DMS153 (cell line): ENCODE measurements at places on chromosomes 12 and 14.

DNA sequence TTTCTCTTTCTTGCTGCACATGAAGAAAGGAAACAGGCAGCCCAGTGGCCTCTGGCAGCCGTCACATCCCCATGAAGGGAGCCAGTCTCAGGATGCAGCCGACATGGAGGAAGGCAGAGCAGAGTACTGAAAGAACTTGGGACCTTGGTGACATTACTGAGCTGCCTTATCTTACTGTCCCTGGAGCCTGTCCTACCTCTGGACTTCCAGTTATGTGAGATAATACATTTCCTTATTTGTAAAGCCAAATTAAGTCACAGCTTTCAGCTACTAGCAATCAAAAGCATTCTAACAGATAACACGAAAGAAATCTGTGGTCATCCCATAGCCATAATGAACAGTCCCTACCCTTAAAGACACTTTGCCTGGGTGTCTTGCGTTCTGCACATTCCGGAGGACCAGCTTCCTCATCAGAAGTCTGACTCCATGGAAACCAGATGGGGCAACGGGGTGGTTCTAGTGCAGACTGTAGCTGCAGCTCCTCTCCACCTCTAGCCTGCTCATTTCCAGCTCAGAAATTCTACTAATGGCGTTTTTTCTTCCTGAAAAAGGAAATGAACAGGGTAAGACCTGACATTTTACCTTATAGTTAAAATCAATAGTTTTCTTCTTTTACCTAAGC lies 7.8 kb upstream of the EGLN3 start:
- DNase-seq, result no peak

DNA sequence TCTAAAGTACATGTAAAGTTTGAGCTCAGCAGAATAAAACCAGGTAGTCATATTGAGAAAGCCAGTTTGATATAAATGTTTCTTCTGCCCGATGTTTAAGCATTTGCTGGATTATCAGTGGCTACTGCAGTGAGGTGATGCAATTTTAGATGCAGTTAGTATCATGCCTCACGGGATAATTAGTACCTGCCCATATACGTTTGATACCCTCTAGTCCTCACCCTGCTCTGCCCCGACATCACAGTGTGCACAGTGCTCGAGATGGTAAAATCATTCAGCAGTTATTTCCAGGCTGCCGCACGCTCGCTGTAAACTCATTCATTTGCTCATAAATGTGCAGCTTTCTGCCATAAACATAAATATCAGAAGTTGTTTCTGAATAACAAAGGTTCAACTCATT lies 152.7 kb downstream of the PELI2 start:
- DNase-seq, result no peak

DNA sequence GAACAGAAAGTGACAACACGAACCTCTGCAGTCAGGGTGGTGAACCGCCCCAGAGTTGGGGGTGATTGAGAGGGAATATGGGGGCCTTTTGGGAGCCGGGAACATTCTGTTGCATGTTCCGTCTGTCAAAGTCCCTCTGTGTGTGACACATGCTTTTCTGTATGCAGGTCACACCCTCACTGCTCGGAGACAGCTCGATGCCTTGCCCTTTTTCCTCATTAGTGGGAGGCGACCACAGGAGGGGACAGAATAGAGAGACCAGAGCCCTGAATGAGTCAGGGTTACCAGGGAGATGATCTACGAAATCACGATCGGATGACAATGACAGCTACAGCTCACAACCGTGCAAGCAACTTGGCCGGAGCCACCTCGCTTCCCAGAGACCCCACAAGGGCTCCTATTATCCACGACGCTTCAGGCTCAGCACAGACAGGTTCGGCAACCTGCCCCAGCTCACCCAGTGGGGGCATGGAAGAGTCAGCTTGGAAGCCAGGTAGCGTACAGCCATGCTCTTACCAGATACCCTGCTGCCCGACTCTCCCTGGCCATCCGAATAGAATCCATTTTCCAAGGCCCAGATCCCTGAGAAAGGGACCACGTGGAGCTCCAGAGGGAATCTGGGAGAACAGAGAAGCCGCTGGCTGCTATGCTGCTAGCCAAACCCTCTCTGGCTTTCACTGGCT lies 38.8 kb downstream of the TESC start:
- DNase-seq, result no peak

- DNase-seq, result no peak
Observed at GRCh38 chr12:34219046-34219770, 196.9 kb downstream of the ALG10 start.
